ENCODE measurements at places on chromosomes 13 and 19.
A peak's percentile ranks its signal among the peaks of the same experiment; 100 is the strongest.

DNA sequence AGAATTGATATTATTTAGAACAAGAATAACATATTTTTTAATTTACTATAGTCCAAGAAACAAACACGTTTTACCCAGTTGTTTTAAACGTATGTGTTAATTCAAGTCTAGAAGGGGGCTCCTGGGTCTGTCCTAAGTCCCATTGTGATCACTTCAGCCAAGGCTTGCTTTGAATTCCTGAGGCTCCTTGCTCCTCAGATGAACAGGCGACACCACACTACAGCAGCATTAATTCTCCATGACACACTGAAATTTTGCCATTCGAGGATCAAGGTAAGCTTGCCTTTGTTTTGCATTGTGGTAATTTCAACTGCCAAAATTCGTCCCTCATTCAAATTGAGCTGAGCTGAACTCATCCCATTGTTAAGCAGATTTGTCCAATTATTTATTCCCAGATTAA lies 1442.6 kb downstream of the SLITRK5 start:
- DNase-seq: no peak

DNA sequence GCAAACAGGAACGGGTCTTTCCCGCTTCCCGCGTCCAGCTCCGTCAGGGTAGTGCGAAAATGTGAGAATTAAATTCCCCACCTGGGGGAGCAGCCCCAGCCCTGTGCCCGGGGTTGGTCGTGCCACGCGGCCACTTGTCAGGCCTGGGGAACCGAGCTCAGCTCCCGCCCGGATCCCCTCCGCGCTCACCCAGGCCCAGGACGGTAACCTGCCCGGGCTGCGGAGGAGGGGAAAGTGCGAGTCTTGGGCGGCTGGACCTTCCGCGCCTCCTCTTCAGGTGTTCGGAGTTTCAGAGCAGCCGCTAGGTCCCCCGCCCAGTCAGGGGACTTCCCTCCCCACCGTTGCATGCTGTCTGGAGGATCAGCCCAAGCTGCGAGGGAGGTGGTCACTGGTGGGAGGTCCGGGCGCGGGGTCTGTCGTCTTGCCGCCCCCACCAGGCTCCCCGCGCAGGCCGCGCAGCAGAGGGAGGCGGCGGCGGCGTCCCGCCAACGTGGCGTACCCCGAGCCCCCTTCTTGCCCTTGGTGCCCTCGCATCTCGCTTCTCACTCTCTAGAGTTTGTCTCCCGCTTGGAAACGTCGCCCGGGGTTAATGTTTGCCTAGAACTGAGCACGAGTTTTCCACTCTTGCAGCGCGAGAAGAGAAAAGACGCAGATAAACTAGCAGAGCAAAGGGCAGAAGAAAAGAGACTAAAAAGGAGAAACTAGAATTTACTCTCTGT lies 8.1 kb downstream of the URAD start:
- DNase-seq: no peak

DNA sequence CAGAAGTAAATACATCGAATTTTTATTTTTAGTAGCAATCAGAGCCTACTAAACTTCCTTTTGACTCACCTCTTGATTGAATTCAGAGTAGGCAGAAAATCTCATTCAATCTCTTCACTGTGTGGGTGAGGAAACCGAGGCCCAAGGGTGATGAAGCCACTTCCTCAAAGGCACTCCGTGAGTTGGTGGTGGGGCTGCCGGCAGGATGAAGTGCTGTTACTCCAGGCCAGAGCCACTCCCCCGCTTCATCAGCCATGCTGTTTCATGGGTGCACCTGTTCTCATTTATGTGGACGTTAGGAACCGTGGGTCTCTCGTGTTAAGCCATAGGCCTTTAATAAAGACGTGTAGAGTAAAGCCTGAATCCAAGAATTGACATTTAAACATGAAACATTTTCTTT lies 13.2 kb downstream of the ING1 start:
- no peak for DNase-seq

GRCh38 chr13:24997367-24997967 lies 98.5 kb upstream of the PABPC3 start:
- DNase-seq: no peak

DNA sequence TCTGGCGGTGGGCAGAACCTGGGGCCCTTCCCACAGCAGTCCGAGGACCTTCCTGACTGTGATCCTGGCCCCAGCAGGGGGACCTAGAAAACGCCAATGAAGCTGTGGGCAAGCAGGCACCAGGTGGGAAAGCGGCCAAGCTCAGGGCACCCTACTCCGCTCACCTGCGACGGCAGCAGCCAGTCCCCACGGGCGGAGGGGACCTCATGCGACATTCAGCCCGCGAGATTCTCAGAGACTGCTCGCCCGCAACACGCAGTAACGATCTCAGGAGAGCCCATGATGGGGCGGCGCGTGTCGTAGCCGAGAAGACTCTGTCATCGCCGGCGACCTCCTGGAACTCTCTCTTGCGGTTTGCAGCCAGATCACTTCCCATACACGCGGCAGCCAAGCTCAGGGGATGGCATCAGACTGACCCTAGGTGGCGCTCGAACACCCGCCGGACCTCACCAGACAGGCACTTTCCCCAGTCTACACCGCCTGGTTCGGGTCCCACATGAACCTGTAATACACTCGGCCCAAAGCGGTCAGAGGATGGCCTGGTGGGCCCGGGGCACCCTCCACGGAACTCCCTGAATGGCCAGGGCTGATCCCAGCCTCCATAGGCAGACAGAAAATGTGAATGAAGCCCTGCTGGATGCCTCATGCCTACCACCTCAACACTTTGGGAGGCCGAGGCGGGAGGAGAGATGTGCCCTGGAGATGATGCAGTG lies 26.5 kb downstream of the MAN2B1 start:
- DNase-seq: peak; percentile 60

DNA sequence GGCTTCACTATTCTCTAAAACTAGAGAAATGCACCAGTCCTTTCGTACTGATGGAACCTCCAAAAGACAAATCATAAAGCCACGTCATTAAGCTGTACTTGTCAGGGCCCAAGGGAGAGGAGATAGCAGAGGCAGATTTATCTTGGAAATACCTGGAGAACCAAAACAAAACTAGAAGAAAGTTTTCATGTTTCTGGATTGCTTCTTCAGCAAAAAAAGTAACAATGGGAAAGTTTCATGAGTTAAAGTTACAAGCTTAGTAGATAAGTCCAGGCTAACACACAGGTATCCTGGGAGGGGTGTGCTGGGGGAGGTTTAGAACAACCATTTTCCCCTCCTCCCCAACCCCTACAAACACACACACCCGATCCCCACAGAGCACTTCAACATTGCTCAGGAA lies 21.6 kb downstream of the RANBP3 start:
- DNase-seq: no peak

DNA sequence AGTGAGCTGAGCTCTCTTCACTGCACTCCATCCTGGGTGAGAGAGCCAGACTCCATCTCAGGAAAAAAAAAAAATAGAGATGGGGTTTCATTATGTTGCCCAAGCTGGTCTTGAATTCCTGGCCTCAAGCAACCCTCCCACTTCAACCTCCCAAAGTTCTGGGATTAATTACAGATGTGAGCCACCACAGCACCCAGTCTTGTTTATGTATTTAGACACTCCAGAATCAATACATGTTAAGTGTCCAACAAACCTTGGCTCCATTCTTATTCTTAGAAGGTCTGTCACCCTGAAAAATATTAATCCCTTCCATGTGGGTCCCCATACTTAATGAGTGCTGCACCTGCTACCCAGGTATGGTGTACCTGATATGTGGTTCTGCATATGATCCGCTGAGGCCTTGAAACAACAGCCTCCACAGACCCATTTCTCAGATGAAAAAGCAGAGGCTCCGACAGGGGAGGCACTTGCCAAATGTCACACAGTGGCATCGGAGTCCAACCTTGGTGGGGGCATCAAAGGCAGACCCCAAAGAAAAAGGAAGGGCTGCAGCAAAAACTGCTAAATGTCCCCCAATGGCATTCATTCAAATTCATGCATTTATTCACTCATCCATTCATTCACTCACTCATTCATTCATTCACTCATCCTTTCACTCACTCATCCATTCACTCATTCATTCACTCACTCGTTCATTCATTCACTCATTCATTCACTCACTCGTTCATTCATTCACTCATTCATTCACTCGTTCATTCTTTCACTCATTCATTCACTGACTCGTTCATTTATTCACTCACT lies 16.7 kb downstream of the TICAM1 start:
- DNase-seq: no peak
